NCI-H524 (cell line): ENCODE measurements at places on chromosomes 4 and X.
A peak's percentile ranks its signal among the peaks of the same experiment; 100 is the strongest.

DNA sequence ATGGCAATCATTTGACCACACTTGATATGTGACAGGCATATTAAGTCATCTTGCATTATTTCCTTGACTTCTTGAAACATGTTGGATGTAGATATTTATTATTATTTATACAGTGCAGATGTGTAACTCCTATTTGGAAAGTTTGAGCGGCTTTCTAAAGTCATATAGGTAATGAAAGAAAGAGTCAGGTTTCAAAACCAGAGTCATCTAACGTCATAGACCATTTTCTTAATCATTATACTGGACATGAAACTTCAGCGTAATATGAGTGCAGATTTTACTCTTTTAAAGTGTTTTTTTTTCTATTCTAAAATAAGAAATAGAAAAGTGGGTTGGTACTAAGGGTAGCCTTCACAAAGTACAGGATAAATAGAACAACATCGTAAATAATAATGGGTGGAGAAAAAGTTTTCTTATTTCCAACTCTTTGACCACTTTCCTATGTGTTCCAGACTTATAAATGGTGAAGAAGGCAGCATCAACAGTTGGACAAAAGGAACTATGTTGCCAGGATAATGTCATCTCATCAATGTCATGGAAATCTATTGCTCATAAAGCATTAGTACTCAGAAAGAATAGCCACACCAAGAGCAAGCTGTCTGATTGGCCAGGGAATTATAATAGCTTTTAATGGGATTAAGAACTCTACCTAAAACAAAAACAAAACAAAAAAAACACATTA lies 108.0 kb upstream of the PCDH18 start:
- DNase-seq: no peak

DNA sequence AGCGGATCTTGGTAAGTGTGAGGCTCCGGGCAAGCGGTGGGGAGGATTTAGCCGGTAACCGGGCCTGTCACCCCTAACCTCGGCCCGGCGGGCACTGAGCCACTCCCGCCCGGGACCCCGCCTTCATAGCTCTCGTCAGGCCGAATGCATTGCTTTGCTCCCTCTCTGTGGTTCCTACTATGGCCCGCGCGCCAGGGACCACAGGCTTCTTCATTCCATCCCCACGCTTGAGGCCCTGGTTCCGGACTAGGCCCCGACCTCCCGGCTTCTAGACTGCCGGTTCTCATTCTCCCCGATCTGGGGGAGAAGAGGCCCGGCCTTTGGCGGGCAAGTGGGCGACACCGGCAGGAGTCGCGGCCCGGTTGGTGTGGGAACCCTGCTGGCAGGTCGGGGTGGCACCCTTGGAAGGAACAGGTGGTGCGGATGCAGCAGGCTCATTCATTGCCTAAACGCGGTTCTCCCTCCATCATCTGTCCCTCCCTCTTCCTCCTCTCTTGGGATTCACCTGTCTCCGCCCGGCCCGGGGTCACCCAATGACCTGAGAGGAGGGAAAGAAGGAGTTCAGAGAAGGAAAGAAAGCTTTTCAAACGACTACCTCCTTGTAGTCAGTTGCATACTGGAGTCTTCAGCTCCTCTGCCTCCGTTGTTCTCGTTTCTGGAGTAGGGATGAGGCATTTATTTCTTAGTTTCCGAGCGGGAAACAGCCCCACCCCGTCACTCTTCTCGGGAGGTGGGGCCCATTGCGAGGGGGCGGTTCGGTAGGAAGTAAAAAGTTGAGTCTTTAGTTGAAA lies at the start of gene NDUFC1:
Gene NDUFC1, minus strand, starts transcription at position 657 of the 791 bp plus-strand sequence. CDS start 6,679 bp downstream, outside the sequence.
- DNase-seq: peak; percentile 45

- no peak for DNase-seq
These were observed at the start of gene NPNT for GRCh38 chr4:105894660-105895582. TSS of gene NPNT (plus strand) at chr4:105895471. CDS start at chr4:105895653, 182 bp downstream.

GRCh38 chr4:20464381-20464780 lies 212.7 kb downstream of the SLIT2 start:
- DNase-seq: no peak

- DNase-seq: no peak
These were observed 203.7 kb downstream of the BMPR1B start for GRCh38 chr4:94961420-94961819.

- DNase-seq: no peak
These were observed 83.7 kb downstream of the USP46 start for GRCh38 chr4:52575406-52575805.

GRCh38 chrX:114997779-114998178 lies 19.6 kb downstream of the IL13RA2 start:
- DNase-seq: no peak

DNA sequence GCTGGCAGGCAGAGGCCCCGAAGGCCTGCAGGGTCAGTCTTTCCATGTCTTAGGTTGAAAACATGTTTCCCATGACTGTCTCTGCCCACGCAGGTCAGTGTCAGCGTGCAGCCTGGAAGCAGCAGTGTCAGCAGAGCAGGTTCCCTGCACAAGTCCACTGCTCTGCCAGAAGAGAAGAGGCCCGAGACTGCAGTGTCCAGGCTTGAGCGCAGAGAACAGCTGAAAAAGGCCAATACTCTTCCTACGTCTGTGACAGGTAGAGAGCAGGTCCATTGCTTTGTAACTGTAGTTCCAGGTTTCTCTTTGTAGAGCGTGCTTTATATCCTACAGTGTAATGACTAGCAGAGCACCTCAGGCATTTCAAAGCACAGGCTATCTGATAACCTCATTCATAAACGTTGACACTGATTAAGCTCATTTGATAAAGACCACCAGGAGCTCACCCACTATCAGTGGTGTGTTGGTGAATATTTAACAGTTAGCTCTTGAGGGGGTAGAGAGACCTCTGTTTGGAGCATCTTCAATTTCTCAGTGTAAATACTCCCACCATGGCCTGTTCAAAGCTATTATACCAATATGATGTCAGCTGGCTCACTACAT lies 63.2 kb downstream of the AASDH start:
- no peak for DNase-seq

DNA sequence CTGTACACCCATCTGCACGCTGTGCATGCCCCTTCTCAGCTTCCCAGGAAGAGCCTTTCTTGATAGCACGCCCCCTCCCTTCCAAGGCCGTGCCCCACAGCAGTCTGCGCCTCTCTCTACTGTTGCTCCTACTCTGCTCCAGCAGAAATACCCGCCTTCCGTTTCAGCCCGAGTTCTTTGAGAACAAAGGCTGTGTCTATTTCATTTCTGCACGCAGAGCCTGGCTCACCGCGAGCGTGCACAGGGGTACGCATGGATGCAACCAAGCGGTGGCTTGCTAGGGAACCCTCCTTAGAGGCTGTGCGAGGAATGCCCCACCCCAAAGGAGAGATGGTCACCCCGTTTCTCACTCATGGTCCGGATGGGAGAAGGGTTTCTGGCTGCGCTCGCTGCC lies 485 bp downstream of the AADAT start:
- DNase-seq: peak; percentile 20
